Stimulated activated CD4-positive, alpha-beta T cell treated with anti-CD3 and anti-CD28 coated beads, Interleukin-15, amount 100 ng/mL, for 1 hour (primary cell): ENCODE measurements at places on chromosomes 7 and 10.

- DNase-seq: no peak
Measured at GRCh38 chr10:102335184-102335583, 60.3 kb upstream of the NFKB2 start.

DNA sequence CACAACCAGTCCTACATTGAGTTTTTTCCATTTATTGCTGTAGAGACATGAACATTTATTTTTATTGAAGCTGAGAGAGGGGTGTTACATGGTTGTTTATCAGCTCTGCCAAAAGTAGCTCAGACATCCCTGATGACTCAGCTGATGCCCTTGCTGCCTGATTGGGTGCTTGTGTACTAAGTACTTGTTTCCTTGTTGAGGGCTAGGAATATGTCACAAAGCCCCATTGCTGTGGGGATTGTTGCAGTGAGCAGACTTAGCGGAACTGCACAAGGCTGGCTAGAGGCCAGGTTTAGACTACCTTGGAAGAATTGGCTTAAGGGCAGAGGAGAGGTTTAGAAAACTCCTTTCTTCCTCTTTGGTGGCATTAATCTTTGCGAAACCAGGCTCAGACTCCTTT lies 110.6 kb downstream of the AUTS2 start:
- no peak for DNase-seq

DNA sequence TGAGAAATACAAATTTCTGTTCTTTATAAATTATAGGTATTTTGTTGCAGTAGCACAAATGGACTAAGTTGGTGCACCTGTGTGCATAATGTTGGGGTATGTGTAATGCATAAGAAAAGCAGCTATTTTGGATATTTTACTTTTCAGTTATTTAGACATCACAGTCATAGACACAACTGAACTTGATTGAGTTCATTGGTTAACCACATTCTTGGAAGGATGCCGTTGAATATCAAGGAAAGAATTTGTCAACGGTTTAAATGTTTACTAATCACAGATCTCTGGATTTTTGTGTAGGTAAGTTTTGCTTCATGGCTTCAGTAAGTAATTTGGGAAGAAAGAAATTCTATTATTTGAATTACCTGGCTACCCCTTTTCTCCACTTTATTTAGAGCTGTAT lies 4.1 kb downstream of the OTUD1 start:
- DNase-seq: no peak

DNA sequence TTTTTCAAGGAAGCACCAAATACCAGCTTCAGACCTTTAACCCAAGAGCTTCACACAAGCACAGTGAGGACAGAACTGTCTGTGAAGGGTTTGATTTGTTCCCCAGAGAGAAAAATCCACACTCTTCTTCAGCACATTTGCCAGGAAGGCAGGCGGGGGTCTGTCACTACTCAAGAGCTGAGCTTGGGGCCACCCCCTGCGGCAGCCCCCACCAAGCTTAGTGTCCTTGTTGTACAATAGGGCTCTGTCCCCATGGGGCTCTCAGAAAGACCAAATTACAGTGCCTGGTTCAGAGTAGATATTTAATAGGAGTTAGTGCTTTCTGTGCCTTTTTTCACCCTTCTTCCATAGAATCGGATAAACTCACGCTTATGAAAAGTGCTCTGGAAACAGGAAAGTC lies 12.4 kb downstream of the ECHDC3 start:
- no peak for DNase-seq

- no peak for DNase-seq
Measured at GRCh38 chr10:114102256-114102655, 58.6 kb downstream of the ADRB1 start.

DNA sequence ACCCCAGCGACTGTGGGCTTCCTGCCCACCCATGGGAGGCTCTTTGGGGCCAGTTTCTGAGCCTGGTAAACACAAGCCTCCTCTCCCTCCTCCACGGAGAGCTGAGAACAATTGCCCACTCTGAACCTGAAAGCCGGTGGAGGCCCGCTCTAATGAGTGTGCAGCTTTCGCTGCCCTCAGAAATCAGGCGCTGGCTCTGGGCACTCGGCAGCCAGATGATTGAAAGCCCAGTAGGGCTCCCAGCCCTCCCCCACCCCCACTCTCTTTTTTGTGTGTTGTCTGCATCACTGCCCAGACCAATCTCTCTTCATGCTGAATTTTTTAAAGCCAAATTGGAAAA lies 438.9 kb downstream of the RPS24 start:
- no peak for DNase-seq

DNA sequence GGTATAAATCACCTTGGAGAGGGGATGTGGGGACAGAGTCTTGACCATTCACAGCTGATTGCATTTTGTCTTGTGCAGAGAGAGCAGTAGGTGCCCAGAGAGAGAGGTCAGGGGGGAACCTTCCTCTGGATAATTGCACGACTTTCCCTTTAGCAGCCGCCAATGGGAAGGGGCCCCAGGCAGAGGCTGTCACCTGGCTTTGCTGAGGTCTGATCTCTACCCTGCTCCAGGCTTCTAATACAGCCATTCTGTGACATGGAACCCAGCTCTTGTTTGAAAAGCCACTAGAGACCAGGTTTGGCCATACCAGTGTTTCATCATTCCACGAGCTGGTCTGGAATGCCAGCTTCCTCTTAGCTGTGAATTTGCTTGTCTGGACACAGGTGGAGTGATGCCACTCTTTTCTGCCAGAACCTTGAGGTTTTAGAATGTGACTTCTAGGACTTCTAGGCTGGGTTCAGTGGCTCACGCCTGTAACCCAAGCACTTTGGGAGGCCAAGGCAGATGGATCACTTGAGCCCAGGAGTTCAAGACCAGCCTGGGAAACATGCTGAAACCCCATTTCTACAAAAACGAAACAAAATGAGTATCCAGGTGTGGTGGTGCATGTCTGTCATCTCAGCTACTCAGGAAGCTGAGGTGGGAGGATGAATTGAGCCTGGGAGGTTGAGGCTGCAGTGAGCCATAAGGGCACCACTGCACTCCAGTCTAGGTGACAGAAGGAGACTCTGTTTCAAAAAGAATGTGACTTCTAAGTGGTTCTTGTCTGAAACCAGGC lies 159.9 kb downstream of the CAMK1D start:
- DNase-seq: no peak

DNA sequence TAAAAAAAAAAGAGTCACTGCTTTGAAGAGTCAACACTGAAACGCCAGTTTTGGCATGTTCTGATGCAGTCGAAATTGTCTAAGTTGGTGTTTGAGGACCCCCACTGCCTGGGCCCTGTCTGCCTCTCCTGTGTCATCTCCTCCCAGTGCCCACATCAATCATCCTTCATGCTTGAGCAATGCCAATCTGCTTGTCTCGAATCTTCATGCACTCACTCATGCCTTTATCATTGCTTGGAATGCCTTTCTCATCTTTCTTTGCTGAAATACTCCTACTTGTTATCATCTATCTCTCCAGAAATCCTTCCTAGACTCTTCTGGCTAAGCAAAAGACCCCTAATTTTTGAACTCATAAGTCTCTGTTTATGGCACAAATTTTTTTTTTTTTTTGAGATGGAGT lies 42.1 kb upstream of the PLPP4 start:
- DNase-seq: no peak

DNA sequence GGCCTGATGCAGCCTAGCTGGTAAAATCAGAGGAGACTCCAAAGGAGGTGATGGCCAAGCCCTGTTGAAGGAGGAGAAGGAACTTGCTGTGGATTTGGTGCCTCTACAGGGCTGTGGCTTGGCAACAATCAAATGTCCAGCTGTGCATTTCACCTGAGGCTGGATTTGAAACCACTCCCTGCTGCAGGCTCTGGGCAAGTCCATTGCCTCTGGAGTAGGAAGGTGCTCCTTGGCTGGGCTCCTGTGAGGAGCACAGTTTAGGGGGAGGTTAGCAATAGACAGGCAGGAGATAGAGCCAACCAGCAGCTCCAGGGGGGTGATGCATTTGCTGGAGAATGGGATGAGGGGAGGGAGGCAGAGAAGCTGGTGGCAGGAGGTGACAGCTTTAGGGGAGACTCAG lies 26.5 kb downstream of the CDH23 start:
- no peak for DNase-seq

GRCh38 chr7:74225400-74225799 lies 15.6 kb downstream of the LAT2 start:
- no peak for DNase-seq

GRCh38 chr7:112205343-112206237 lies 609 bp downstream of the DOCK4 start:
- DNase-seq: peak; percentile 21

GRCh38 chr10:34244756-34245484 lies 570.2 kb downstream of the PARD3 start:
- DNase-seq: no peak

GRCh38 chr7:1851721-1852516 lies 181.8 kb downstream of the ELFN1 start:
- DNase-seq: no peak

- no peak for DNase-seq
Measured at GRCh38 chr10:99369551-99369950, 40.4 kb downstream of the CNNM1 start.

DNA sequence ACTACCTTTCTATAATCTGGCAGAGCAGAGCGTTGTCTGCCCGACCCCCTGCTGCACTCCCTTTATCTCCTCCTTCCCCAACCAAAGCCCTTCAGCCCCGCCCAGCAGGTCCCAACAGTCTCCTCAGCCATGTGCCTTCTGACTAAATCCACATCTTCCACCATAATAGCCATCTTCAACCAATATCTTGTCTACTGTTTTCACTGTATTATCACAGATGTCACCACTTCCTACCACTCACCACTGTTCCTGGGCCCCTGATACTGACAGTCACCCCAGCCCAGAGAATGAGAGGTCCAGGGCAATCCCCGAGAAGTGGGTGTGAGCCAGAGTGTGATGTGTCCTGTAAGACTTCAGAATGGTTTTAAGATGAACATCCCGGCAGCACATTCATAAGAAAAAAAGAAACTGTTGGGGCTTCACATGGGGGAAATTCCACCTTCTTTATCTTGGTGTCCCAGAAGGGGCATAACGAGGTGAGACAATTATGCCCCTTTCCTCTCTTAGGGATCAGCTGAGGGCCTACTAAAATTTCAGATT lies 25.3 kb downstream of the CCDC6 start:
- peak; percentile 42 for DNase-seq

DNA sequence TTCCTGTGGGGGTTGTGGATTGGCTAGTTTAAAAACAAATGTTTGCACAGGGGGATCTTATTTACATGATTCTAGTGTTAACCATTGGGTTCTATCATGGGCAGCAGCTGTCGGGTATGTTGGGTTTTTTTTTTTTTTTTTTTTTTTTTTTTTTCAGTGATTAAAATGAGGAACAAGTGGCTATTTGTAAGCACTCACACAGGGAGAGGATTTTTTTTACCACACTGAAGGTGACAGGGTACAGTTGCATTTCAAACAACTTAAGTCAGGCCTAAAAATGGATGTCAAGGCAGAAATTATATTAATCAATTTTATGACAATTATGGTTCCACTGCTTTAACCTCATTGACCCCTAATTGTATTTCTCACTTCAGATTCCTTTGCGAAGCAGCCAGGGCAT lies 92.8 kb downstream of the CD36 start:
- no peak for DNase-seq

DNA sequence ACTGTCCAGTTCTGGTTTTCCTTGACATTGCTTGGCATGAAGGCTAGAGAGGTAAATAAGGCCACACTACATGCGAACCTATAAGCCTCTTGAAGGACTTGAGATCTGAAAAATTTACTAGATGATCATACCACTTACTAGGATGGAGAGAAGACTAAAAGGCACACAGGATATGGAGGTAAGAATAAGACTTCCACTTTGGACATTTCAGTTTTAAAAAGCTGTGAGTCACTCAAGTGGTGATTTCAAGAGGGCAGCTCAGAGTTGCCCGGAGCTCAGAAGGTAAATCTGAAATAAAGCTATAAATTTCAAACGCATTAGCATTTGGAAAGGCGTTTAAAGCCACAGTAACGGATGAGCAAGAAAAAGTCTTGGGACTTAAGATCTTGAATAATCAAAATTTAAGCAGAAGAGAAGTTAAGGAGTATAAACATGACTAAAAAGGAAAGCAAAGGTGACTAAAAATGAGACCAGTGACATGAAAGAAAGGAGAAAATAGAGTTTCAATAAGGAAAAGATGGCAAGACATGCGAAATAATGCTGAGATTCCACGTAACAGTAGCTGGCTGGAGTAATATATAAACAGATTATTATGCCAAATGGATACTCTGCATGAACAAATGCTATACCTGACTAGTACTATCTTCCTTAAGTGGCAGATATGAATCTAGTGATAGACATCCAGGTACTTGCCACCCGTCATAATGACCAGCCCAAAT lies 68.3 kb downstream of the SNX13 start:
- DNase-seq: no peak

- no peak for DNase-seq
Measured at GRCh38 chr7:27955596-27955995, 215.6 kb downstream of the TAX1BP1 start.

GRCh38 chr7:23520582-23520981 lies 11.2 kb downstream of the TRA2A start:
- DNase-seq: no peak

- no peak for DNase-seq
Measured at GRCh38 chr10:73889014-73889413, 14.7 kb upstream of the CAMK2G start.

DNA sequence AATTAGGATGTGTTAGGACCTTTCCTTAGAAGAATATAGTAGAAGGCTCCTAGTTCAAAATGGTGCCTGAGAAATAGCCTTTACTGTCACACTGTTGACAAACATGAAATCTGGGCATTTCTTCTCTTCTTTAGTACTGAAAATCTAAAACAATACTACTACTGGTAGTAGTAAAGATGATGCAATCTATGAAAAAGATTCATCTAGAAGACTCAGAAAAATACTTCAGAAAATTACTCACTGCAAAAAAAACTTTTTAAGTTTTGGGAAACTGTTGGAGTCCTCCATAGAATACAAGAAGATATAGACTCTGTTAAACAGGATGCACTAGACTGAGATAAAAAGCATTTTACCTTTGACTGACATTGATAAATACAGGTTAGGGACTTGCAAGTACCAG lies 67.1 kb downstream of the NRF1 start:
- DNase-seq: no peak

GRCh38 chr10:126843299-126843934 lies 61.8 kb upstream of the DOCK1 start:
- DNase-seq: no peak

DNA sequence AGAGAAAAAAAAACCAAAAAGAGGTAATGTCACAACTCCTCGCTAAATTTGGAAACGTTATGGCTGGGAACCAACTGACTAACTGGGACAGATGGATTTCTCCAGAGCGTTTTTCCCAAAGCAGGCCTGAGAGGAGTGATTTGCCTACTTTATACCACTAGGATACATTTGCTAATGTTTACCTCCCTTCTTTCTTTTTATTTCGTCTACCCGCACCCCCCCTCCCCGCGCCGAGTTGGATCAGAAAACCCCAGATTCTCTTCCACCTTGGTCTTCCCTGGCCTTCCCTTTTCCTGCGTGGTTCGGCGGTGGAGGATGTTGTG lies 7.2 kb downstream of the CPA2 start:
- DNase-seq: no peak

GRCh38 chr7:158001621-158002320 lies 585.9 kb downstream of the PTPRN2 start:
- no peak for DNase-seq
